SW 1271 (cell line): ENCODE measurements at places on chromosomes 6 and 20.

- DNase-seq = no peak
Observed at GRCh38 chr6:1615853-1616420, 6.2 kb downstream of the FOXC1 start.

- no peak for DNase-seq
Observed at GRCh38 chr6:143620447-143620846, 57.3 kb upstream of the PHACTR2 start.

- DNase-seq = no peak
Observed at GRCh38 chr6:100475554-100476320, 11.0 kb upstream of the SIM1 start.

- DNase-seq = peak; percentile 12
Observed at GRCh38 chr6:157831424-157832249, 8.6 kb downstream of the SNX9 start.

DNA sequence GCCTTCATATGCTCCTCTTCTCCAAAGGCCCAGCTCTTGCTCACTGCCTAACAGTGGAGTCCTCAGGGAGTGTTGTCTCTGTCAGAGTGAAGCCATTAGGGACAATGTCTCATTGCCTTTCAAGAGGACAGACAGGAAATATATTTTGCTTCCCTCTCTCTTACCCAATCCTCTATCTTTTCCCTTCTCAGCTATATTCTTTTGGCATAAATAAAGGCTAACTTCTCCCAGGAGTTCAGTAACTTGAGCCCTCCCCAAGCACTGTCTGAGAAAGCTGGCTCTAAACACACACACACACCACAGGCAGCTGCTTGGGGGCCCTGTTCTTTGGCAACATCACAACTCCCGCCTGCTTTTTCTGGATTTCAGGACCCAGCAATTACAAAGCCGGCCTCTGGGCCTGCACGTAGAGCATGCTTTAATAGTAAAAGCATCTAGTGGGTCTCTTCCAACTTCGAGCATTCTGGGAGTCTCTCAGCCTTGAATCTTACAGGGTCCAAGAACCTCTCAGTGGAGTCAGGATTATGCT is 34.7 kb upstream of the LAMA4 start:
- no peak for DNase-seq

DNA sequence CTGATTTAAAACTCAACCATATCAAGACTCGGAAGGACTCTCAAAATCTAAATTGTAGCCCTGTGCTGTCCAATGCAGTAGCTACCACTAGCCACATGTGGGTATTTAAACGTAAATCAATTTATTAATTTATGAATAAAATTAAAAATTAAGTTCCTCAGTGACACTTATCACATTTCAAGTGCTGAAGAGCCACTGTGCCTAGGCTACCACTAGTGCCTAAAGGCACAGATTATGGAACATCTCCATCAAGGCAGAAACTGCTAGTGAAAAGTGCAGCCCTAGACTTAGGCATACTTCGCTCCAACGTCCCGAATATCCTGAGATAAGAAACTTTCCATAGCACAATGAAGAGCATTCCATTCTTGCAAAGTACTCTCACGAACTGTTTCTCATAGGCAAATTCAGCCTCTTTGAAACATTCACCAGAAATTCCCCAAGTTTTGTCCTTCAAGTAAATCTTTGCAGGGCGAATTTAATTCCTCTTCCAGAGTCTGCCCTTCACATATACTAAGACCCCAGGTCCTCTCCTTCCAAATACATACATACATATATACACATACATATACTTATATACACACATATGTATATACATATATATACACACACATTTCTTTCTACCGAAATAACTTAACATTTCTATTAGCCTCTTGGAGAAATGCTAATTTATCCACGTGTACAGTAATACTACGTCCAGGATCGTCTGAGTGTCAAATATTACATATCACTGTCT is 1.3 kb downstream of the SUPT3H start:
- no peak for DNase-seq

DNA sequence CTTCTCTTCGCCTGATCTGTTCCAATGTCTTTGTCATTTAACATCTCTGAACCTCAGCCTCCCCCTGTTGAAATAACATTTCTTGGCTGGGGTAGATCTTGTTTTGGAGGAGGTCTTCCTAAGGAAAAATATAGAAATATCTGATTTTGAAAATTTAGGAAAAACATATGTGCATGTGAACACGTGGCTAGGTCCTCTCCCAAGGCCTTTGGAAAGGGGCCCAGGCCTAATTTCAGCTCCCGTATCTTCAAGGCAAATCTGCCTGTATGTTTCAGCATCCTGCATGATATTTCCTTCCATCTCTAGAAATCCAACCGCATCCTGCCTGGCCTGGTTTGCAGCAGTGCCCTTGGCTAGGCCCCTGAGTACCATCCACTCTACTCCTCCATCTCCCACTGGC is 261.2 kb downstream of the PHACTR1 start:
- no peak for DNase-seq

GRCh38 chr6:70844301-70844700 is 112.6 kb downstream of the B3GAT2 start:
- DNase-seq = no peak

- no peak for DNase-seq
Observed at GRCh38 chr6:158797331-158798310, 21.5 kb downstream of the EZR start.

DNA sequence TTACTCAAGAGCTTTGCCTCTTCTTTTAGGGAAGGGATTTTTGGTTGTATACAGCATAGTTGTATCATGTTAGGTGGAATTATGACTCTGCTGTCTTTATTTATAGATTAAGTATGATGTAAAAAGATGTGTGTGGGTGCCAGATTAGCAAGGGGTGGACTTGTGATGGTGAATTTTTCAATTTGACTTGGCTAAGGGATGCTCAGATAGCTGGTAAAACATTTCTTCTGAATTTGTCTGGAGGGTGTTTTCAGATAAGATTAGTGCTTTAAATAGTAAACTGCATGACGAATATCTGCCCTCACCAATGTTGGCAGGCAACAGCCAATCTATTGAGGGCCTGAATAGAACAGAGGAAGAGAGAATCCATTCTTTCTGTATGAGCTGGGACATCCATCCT is 173.3 kb upstream of the TNFAIP3 start:
- DNase-seq = no peak

GRCh38 chr20:50191544-50192363 is 1.1 kb downstream of the CEBPB start:
- DNase-seq = no peak

GRCh38 chr6:100267721-100268123 is 197.0 kb downstream of the SIM1 start:
- DNase-seq = no peak

DNA sequence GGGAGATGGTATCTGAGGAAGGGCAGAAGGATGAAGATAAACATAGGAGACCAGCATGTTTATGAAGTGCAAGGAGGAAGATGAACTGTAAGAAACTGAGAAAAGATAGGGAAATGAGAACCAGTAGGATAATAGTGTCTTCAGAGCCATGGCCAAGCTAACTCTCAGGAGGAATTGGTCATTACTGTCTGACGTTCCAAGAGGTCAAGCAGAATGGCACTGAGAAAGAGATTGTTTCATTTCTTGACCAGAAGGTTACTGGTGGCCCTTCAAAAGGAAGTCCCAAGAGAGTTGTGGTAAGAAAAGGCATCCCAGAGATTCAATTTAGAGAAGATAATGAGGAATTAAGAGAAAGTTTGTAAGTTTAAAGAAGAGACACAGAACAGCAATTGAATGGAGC is 47.5 kb downstream of the EYA4 start:
- DNase-seq = no peak

DNA sequence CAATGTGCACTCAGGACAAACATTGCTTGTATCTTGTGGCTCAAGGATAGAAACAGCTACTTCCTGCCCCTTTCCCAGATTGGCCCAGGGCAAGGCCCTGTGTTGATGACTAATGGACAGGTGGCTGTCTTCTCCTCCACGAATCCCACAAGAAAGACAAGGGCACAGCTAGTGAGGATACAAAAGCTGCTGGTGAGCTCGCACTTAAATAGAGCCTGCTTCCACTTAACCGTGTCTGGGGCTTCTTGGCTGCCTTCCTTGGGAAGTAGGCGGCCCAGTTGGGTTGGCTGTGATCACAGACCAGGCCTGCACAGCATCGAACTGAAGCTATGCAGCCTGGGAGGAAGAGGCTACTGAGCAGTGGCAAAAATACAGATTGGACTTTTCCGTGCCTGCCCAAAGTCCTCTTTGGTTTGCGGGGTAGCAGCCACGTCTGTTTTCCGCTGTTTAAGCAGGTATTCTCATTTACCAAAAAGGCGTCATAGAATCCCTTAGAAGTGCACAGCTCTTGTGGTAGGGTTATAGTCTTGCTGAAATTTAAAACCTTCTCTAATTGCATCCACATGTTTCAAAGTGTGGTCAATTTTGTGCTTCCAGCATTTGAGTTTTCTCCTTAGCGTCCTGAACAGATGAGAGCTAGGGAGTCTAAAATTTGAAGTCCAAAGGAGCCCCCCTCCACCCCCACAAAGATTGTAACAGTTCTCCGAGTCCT is 23.0 kb upstream of the NAA20 start:
- DNase-seq = no peak

GRCh38 chr6:46584586-46584985 is 68.0 kb downstream of the CYP39A1 start:
- DNase-seq = no peak

DNA sequence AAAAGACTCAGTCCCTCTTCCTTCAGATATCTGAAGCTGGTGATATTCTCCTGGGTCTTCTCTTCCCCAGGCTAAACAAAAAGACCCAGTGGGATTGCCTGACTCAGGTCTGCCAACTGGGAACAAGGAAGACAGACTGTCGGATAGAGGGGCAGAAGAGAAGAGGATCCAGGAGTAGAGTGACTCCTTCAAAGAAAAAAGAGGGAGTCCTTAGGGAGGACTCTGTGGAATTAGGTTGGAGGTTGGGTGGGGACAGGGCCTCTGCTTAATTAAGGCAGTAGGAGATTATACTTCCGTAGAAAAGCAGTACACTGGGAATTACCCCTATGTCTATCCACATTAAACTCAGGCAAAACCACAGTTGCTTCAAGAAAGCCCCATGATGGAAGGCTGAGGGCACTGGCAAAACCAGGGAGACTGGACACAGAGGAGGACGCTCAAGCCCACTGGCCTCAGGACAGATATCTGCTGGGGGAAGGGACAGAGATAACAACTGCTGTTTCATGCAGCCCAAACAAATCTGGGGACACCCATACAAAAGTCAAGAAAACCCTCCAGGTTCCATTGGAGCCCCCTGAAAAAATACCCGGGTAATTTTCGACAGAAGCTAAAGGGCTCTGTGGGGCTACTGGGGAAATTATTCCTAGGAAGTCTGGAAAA is 5.7 kb downstream of the BCL2L1 start:
- no peak for DNase-seq

GRCh38 chr20:44489931-44490330 is 14.3 kb downstream of the TTPAL start:
- no peak for DNase-seq

DNA sequence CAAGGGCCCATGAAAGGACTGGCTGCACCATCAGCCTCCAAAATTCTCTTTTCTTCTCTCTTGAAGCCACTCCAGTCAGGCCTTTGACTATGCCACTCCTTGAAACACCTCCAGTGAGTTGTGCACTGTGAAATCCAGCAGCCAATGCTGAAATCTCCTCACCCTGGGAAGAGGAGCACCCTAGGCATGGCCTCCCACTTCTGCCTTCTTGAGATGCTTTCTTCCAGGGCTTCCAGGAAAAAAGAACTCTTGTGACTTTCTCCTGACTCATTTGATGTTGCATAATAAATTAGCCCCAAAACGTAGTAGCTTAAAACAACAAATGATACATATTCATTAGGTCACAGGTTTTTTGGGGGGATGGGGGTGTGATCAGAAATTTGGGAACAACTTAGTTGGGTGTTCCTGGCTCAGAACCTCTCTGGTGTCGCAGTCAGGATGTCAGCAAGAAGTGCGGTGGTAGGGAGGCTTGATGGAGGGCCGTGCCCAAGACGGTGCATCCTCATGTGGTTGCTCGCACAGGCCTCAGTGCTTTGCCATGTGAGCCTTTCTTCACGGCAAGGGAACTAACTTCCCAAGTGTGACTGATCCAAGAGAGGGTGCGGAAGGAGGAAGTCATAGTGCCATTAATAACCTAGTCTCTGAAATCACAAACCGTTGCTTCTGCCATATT is 12.1 kb downstream of the NCR2 start:
- DNase-seq = no peak

DNA sequence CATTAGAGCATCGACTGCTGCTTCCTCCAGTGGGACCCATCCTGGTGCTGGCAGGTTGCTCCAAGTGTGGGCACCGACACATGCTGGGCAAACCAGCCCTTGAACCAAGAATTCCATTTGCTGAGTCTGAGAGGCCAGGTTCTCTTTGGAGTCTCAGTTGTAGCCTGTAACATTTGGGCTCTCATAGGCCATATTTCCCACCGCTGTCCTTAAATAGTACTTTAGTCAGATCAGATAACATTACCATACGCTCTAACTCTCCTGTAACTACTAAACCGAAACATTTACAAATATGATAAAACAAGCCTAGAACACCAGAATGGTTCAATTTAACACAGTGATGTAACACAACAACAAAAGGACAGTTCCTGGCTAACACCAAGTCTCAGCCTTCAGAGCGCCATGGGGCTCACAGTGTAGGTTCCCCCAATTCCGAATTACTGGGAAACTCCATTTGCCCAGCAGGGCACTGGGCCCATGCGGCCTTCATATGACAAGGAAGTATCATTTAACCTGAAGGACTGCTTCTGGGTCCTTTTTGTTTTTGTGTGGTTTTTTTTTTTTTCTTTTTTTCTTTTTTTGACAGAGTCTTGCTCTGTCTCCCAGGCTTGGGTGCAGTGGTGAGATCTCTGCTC is 28.4 kb upstream of the CD93 start:
- DNase-seq = no peak

GRCh38 chr6:123913863-123914262 is 110.2 kb downstream of the NKAIN2 start:
- no peak for DNase-seq

DNA sequence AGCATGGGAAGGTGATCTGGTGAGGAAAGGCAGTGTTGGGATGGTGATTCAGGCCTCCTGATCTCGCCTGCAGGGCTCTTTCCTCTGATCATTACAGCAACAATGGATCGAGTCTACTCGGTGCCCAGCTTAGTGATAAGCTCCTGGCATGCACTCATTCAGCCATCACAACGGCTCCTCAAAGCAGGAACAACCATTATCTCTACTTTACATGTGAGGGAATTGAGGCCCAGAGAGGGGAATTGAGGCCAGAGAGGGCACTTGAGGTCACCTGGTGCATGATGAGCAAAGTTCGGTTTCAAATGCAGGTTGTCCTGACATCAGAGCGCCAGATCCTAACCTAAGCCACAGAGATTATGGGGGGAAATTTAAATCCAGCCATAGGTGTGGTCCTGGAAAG is 42.0 kb upstream of the BPIFA2 start:
- DNase-seq = no peak

DNA sequence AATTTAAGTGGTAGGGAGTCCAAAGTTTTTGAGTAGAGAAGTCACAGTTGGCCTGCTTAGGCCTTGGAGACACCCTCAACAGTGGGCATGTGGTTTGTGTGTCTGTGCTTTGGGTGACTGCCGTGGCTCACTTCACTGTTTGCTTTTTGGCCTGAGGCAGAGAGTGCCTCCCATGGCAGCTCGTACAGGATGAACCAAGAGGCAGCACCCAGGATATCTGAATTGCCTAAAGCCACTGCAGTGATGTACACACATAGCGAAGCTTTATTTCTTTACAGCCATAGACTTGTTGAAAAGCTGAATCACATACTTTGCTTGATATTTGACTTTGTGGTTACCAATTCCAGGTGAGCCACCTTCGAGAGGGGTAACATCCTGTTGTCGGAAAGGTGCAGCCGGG is 21.6 kb downstream of the RREB1 start:
- DNase-seq = no peak
